Activated CD4-positive, alpha-beta T cell treated with anti-CD3 and anti-CD28 coated beads, Interleukin-10, Interleukin-2, amounts not matched to agents 100 ng/mL and 50 ng/mL, durations not matched to agents 16 hours and 8 hours (primary cell): ENCODE measurements at places on chromosomes 1 and 21.

GRCh38 chr1:61050541-61051442, 31.6 kb upstream of the NFIA start:
- DNase-seq, result no peak

DNA sequence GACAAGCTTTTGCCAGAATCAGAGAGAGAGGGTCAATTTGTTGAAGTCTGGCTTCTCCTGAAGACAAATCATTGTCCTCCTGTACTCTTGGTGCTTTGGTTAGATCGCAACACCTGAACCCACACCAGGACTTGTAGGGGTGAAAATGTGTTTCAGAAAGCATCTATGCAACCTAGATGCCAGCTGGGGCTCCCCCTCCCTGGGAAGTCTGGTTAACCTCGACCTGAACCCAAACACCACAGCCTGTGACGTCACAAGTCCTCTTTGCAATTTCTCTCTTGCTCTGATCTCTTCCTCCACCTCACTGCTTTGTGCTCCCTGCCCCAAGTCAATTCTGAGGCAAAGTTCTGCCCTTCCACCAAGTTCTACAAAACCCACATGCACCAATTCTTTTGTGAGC, 42.8 kb upstream of the USP24 start:
- DNase-seq, result peak; percentile 59

GRCh38 chr1:56715156-56715555, 70.0 kb downstream of the PRKAA2 start:
- DNase-seq, result no peak

GRCh38 chr1:97489834-97490233, 431.0 kb downstream of the DPYD start:
- peak; percentile 28 for DNase-seq

DNA sequence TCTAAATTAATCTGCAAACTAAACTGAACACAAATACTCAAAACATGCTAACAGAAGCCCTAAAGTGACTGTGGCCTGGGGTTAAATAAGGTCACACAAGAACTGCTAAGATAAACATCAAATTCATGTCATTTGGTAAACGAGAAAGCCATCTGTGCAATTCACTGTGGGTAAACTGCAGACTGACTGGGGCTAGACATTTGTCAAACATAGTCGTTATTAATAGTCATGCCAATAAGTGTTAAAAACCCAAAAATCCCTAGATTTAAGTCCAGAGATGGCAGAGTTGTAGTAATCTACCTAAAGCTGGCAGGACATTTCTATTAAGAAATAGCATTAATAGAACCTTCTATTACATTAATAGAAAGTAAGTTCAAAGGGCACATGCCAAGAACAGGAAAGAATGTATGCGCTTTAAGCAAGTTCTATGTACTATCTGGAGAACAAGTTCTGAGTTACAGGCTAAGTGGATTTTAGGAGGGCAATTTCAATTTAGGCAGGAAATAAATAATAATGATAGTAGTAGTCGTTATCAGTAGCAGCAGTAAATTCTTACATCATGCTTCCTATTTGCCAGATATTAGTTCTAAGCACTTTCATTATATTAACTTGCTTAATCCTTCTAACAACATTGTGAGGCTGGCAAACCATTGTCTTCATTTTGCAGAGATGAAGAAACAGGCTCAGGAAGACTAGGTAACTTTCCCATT, 8.6 kb downstream of the EDEM3 start:
- DNase-seq, result peak; percentile 52

- DNase-seq, result peak; percentile 17
Measured at GRCh38 chr1:244863491-244864252, 671 bp downstream of the HNRNPU start.

DNA sequence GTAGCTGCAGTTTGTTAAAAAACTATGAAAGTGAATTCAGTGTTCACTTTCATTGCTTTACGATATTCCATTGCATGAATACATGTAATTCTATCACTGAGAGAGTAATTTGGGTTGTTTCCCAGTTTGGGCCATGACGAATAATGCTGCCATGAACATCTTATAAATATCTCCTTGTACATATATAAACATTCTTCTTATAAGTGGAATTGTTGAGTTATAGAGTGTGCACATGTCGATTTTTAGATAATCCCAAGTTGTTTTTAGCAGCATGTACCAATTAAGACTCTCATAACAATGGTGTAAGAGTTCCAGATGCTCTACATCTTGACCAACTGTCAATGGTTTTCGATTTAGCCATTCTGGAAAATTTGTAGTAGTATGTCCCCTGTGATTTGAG, 40.9 kb downstream of the ALG6 start:
- DNase-seq, result no peak

DNA sequence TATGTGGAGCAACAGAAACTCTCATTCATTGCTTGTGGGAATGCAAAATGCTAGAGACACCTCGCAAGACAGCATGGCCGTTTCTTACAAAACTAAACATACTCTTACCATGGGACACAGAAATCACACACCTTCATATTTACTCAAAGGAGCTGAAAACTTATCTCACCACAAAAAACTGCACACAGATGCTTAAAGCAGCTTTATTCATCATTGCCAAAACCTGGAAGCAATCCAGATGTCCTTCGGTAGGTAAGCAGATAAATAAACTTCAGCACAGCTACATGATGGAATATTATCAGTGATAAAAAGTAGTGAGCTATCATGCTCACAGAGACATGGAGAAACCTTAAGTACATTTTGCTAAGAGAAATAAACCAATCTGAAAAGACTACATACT, 124.3 kb downstream of the RERE start:
- DNase-seq, result no peak
